ENCODE measurements at places on chromosomes 5 and 9. TPM values are rescaled to one million over a fixed set of nuclear protein-coding genes. Genes with fewer than 3 reads are reported as not detected.

DNA sequence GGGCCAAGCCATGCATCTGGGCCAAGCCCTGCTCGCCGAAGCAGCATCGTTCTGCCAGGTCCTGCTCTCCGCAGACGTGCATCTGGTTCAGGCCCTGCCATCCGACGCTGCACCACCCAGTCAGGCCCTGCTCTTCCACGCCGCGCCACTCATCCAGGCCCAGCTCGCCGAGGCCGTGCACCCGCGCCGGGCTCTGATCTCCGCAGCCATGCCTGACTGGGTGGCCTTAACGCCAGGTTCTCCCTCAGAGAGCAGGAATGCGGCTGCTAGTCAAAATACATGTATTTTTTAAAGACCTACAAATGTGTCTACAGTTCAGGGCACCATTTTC is 891.1 kb upstream of the CTNND2 start:
- no peak for DNase-seq

GRCh38 chr9:107881626-107882300 is 392.2 kb upstream of the KLF4 start:
- no peak for DNase-seq

DNA sequence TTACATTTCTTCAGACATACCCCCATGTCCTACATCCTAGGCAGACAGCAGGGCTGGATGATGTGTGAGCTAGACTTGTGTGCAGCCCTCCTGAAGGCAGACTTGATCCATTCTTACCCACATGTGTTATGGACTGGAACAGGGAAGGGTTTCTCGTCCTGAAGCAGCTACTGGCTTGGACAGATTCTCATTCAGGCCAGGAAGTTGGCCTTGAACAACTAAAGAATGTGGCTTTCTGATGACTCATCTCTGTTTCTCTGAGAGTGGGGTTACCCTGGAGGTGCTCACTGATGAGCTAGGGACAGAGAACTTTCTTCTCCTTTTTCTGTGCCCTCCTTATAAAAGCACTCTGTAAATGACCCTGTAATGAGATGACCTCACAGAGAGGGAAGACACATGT is 246.5 kb downstream of the PCSK5 start:
- no peak for DNase-seq

GRCh38 chr5:151148583-151148982 is 9.0 kb downstream of the ANXA6 start:
- no peak for DNase-seq

GRCh38 chr9:16816011-16816410 is 54.5 kb downstream of the BNC2 start:
- no peak for DNase-seq

GRCh38 chr9:75487856-75488718 is 399.8 kb downstream of the OSTF1 start:
- no peak for DNase-seq

DNA sequence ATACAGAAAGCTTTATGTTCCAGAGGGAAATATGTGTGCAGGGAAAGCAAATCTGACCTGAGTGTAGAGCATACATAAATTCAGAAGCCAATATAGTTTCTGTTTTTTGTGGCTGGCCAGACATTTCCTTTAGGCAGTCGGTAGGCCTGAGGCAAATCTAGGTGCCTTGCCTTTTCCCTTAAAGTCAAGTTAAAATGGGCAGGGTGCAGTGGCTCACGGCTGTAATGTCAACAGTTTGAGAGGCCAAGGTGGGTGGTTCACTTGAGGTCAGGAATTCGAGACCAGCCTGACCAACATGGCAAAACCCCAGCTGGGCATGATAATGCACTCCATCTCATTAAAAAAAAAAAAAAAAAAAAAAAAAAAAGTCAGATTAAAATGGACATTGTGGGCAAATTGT is 31.2 kb downstream of the PHAX start:
- DNase-seq = no peak

GRCh38 chr5:189486-189885 is 1.8 kb upstream of the LRRC14B start:
- peak; percentile 59 for DNase-seq

GRCh38 chr5:120735076-120735475 is 271.0 kb downstream of the PRR16 start:
- no peak for DNase-seq

GRCh38 chr5:152701305-152701949 is 296.3 kb upstream of the NMUR2 start:
- DNase-seq = no peak

DNA sequence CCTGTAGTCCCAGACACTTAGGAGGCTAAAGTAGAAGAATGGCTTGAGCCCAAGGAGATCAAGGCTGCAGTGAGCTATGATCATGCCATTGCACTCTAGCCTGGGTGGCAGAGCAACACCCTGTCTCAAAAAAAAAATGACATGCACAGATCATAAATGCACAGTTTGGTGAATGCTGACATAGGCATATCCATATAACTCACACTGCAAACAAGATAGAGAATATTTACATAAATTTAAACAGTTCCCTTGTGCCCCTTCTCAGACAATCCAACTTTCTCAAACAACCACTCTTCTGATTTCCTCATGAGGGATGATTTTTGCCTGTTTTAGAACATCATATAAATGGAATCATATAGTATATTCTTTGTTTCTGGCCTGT is 88.7 kb upstream of the CAST start:
- DNase-seq = no peak

DNA sequence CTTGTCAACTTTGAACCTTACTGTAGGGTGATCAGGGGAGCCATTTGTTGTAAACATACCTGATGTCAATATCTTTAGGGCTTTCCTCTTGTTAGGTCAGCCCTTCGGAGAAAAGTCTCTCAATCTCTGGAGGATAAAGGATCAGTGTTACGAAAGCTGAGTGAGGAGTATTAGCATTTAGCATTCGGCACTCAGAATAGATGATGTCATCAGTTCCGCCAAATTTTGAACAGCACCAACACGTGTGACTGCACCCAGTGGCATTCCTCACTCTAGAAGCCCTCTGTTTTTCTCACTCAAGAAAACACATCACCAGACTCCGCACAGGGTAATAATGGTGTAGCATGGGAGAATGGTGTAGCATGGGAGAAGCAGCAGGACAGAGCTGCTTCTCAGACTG is 87.8 kb downstream of the RASEF start:
- no peak for DNase-seq

DNA sequence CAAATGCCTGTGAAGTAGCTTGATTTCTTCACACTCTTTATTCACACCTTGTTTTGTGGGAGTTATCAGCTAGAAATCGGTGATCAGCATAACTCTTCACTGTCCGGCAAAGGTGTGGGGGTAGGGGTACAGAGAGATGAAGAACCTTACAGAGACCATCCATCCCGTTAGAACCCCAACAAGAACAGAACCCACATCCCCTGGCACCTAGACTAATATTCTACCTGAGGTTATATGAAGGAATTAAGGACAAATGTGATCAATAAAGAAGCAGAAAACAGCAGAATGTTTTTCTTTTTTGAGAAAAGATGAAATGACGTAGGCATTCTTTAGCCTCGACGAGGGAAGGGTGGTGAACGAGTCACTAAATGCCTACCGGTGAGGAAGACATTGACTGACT is 44.7 kb downstream of the FANCC start:
- no peak for DNase-seq

GRCh38 chr5:59035681-59036080 is 452.8 kb downstream of the RAB3C start:
- no peak for DNase-seq

GRCh38 chr5:123294544-123294943 is 128.7 kb downstream of the CEP120 start:
- no peak for DNase-seq

DNA sequence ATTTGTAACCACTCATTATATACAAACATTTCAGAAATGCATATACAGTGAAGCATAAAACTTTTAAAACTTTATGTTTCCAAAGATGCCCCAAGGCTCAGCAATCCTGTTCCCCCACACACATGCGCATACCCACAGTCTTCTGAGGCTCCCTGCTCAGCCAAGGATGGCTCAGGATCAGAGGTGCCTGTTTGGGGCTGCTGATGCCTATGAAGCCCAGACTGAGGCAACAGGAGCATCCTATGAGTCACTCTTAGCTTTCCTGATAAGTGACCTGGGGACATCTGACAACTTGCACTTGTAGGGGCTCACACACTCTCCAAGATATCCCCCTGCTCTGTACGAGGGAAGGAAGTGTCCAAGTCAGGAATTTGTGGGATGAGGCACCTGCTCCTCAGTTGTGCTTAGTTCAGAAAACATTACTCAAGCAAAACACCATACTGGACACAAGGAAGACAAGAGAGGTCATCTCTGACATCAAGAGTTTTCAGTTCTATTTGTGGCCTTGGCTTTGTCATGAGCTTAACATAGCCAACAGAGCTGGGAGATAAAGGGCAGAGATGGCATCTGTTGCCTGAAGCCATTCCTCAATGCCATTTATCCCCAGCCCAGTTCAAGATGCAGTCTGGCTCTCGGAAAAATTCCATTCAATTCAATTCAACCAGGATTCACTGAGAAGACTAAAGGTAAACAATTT is 62.3 kb downstream of the NIPSNAP3B start:
- no peak for DNase-seq

DNA sequence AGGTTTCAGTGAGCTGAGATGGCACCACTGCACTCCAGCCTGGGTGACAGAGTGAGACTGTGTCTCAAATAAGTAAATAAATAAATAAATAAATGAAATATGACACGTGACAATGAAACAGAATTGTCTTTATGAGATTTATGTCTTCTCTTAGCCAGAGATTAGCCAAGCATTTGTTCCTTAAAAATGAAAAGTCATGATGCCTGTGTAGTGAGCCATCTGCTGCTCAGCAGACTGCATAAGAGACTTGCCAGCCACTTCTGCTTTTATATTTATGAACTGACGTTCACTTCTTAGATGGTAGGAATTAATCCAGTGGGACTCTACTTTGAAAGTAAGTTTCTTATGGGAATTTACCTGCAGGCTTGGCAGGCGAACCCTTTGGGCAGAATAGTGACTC is 227.4 kb downstream of the NR3C1 start:
- no peak for DNase-seq

GRCh38 chr9:20250791-20251190 is 371.5 kb downstream of the MLLT3 start:
- DNase-seq = no peak

GRCh38 chr9:18077941-18078678 is 395.8 kb upstream of the ADAMTSL1 start:
- DNase-seq = no peak

DNA sequence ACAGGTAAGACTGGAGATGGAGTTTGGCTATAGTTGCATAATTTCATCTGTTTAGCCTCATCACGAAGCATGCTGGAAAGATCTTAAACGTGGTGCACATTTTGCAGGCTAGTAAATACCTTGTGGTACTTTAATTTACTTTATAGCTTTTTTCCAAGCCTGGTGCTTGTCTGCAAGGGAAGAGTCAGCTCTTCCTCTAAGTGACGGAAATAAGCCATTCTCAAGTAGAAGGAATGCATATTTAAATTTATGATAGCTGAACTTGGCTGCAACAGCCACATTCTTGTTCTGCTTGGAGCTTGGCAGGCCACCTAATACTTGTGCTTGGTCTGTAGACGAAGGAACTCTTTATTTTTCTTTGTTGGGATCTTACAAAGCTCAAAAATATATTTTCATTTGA is 188.0 kb upstream of the PIK3R1 start:
- no peak for DNase-seq

GRCh38 chr5:179679014-179679674 is 1.7 kb downstream of the CBY3 start:
- peak; percentile 93 for DNase-seq

DNA sequence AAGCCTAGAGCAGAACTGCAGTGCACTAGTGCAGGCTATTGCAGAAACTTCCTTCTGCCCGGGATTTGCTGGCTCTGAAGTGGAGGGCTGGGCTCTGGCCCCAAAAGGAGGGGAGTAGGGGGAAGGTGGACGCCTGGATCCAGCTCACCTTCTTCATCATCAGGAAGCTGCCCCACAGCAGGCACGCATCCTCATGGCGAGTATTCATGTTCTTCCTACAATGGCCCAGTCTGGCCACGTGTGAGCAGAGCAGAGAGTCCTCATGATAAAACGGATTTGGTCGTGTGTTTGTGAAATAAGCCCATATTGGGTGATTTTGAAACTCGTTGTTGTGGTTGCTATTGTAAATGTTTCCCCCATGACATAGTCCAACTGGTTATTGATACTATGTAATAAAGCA is 8.2 kb upstream of the GLIPR2 start:
- no peak for DNase-seq

DNA sequence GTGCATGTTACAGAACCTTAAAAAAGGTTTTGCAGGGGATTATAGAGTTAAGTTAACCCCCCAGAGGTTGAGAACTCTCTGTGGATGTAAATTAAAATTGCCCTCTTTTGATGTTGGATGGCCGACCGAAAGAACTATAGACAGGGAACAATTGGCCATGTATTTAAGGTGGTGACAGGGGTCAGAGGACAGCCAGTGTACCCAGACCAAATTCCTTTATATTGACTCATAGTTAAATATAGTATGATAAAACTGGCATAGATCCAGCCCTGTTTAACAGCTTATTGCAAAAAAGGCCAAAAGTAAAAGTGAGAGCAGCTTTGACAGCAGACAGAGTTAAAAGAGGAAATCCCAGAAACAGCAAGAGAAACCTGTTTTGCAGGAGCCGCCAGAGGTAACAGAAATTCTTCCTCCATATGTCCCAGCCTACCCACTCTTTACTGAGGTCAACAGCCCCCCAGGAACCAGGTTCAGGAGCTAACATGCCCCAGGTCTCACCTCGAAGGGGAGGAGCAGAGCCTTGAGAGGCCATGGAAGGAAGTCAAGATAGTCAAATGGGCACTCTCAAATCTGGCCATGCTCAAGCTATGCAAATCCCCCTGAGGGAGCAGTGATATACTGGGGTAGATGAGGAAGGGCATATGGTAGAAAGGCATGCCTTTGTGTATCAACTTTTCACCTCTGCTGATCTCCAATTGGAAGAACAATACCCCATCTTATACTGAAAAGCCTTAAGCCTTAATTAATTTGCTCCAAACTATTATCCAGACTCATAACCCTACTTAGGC is 156.4 kb upstream of the COX7C start:
- DNase-seq = no peak

DNA sequence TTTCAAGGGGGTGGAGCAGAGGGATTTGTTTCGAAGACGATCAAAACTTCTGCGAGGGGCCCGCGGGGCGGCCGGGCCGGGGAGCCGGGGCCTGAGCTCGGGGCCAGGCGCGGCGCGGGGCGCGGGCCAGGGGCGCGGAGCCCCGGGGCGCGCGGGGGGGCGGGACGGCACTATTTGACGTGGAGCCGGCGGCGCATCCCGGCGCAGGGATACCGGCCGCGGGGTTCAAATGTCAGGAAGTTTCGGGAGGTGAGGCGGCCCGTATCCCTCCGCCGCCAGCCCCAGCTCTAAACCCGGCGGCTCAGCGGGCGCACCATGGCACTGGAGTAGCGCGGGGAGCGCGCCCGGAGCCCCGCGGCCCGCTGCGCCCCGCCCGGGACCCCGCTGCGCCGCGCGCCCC is at the start of gene LMX1B:
TSS of gene LMX1B (plus strand) at position 278 of the 400 bp plus-strand sequence. CDS start 522 bp downstream, outside the sequence.
- DNase-seq = no peak

GRCh38 chr5:168073311-168073710 is 218.1 kb upstream of the WWC1 start:
- no peak for DNase-seq

The TRIM36 gene
- 0.77 TPM for total RNA-seq

The FGF1 gene
- 6.2 TPM for total RNA-seq

The RBM18 gene
- 12.3 TPM for total RNA-seq

The WNK2 gene
- 9.1 TPM for total RNA-seq

The CCDC180 gene
- 6.2 TPM for total RNA-seq

The NPR3 gene
- 8.4 TPM for total RNA-seq

Measured in spleen (tissue), 13 donors.